IMR-90 (cell line): ENCODE measurements at places on chromosomes 5 and 9. TPM values are rescaled to one million over a fixed set of nuclear protein-coding genes. Genes with fewer than 3 reads are reported as not detected.

DNA sequence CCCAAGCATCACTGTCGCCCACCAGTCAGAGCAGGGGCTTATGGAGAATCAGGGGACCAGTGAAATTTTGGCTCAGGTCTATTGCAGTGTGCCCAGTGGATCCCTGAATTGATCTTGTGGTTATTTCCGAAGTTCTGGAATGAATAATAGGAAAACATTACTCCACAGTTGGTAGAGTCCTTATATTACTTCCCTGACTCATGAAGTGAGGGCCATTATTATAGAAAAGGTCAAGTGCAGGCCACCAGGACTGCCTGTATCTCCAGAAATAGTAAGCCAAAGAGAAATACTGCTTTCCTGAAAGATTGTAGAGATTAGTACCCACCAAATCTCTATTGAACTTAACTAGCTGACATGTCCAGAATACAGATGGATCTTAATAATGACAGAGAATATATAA lies 335.0 kb downstream of the NPR3 start:
- no peak for DNase-seq

GRCh38 chr5:150279330-150280020 lies 10.1 kb downstream of the CAMK2A start:
- no peak for DNase-seq

GRCh38 chr9:134835987-134836386 lies 44.6 kb upstream of the FCN2 start:
- DNase-seq: no peak

GRCh38 chr5:92580814-92581213 lies 1000.2 kb downstream of the NR2F1-AS1 start:
- peak; percentile 3 for DNase-seq

GRCh38 chr5:175652741-175653663 lies 4.9 kb upstream of the HRH2 start:
- DNase-seq: no peak

GRCh38 chr5:56561-57290 lies 35.2 kb upstream of the PLEKHG4B start:
- peak; percentile 52 for DNase-seq

DNA sequence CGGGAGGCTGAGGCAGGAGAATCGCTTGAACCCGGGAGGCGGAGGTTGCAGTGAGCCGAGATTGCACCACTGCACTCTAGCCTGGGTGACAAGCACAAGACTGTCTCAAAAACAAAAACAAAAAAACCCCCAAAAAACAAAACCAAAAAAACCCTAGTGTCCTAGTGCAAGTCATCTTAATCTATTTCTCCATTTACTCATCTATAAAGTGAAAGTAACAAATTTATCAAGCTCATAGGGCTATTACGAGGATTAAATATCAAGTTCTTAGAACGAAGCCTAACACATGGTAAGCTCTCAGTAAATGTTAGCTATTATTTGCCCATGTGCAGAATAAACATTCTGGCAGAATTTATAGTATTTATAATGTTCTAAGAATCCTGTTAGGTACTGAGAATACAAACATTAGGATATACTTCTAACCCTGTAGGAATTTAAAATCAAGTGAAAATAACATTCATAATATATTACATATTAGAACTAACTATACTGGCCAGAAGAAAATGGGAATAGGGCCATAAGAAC lies 45.0 kb downstream of the GOLPH3 start:
- DNase-seq: no peak

- no peak for DNase-seq
These were observed 40.8 kb downstream of the CSF2 start for GRCh38 chr5:132114150-132115121.

GRCh38 chr9:79883073-79883645 lies 311.4 kb downstream of the TLE4 start:
- no peak for DNase-seq

- DNase-seq: no peak
These were observed 14.5 kb upstream of the TENT4A start for GRCh38 chr5:6698696-6699095.

GRCh38 chr5:54296386-54296785 lies 14.0 kb downstream of the ARL15 start:
- DNase-seq: no peak

- DNase-seq: no peak
These were observed 772 bp upstream of the TARS1 start for GRCh38 chr5:33439905-33440481.

DNA sequence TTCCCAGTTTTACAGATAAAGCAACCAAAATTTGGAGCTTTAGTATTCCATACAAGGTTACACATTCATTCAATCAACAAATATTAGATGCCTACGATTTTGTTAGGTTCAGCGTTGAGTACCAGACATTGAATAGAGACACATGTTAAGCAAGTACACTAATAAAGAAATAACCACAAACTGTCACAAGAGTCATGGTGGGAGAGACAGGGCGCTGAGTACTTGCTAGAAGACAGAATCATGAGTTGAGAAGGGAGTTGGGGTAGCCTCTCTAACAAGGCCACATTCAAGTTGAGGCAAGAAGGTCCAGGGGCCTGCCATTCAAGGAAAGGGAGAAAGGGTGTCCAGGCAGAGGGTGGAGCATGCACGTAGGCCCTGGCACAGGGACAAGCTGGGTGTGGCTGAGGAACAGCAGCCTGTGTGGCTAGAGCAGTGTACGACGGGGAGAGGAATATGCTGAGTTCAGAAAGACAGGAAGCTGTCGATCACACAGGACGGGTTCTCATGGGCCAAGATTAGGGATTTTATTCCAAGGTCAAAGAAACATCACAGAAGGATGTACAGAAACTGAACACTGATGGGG lies 17.0 kb downstream of the CDK5RAP2 start:
- DNase-seq: no peak

Gene NOXA1
- not detected in 2 replicates for total RNA-seq

Gene GOLGA2
- 118 TPM in 2 replicates for total RNA-seq

Gene SPATA31E1
- not detected in 2 replicates for total RNA-seq

Gene IFNA10
- total RNA-seq: not detected in 2 replicates

Gene LHX3
- not detected in 2 replicates for total RNA-seq

Gene IL5
- not detected in 2 replicates for total RNA-seq
